MV-4-11 (cell line): ENCODE measurements at places on chromosomes 2 and 18.

DNA sequence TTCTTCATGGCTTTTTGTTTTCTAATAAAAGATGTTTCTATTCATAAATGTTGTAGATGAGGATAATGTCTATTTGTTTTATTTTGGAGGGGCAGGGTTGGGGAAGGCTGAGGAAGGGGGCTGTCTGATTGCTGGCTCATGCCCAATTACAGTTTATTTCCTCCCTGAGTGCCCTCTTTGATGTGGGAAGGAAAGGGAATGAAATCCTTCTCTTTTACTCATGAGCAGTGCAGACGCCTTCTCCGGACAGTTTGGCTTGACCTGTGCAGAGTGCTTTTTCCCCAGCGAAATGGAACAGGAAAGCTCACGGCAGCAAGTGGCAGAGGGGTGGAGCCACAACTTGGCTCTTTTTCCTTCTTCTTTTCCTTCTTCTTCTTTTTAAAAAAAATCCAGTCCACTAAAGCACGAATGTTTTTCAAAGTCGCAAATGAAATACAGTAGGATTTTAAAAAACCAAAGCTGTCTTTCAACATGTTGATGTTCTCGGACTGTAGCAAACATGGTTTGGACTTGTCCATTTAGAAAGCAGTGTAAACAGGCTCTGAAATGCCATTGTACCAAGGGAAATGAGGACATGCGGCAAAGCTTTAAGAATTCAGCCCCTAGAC is 34.5 kb downstream of the RAB31 start:
- DNase-seq: no peak

- peak; percentile 82 for DNase-seq
These were observed 90.2 kb downstream of the NCK2 start for GRCh38 chr2:105834931-105835330.

GRCh38 chr2:160533482-160533881 is 39.9 kb upstream of the RBMS1 start:
- no peak for DNase-seq

GRCh38 chr2:98036349-98037000 is 40.7 kb upstream of the TMEM131 start:
- no peak for DNase-seq

DNA sequence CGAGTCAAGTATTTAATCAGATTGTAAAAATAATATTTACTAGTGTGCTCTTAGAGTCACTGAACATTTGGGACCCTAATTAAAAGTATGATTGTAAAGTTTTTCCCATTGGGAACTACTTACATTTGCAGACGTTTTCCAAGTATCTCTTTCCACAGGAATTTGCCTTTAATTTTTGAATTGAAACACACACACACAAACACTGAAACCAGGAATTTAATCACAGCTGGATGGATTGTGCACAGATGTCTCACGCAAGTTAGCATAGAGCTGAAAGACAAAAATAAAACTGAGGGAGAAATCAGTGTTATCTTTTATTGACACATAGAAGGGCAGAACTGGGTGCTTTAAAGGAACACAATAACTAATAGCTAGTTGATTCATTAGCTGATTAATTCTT is 230.7 kb downstream of the RND3 start:
- no peak for DNase-seq

- DNase-seq: no peak
These were observed 56.2 kb downstream of the WDSUB1 start for GRCh38 chr2:159230145-159230877.

GRCh38 chr2:13481201-13481600 is 764.5 kb downstream of the TRIB2 start:
- DNase-seq: no peak

- no peak for DNase-seq
These were observed 193.3 kb upstream of the AGAP1 start for GRCh38 chr2:235300368-235301201.

DNA sequence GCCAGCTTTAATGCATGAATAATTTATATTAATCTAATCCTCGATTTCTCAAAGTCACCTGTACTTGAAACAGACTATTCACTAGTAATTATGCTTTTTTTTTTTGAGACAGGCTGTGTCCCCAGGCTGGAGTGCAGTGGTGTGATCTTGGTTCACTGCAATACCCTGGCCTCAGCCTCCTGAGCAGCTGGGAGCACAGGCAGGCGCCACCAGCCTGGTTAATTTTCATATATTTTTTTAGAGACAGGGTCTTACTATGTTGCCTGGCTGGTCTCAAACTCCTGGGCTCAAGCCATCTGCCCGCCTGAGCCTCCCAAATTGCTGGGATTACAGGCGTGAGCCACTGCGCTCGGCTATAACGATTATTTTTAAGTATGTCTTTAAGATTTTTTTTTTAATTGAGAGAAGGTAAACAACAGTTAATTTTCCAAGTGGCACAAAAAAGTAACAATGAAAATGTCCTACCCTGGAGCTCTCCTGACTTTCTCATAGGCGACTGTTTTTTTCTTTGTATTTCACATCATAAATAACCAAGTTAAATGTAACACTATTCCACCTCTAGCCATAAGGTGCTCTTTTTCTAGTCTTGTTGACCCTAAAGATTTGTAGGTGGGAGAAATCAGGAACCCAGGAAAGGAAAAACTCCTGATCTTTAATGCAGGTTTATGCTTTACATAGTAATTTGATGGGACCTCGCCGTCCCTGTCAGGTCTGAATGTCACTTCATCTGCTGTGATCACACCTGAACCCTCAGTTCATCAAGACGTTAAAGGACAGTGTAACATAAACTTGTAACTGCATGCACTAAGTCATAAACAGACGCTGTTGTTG is 1.3 kb upstream of the ANKRD12 start:
- no peak for DNase-seq

GRCh38 chr2:85344356-85344954 is 9.9 kb downstream of the RETSAT start:
- DNase-seq: no peak

DNA sequence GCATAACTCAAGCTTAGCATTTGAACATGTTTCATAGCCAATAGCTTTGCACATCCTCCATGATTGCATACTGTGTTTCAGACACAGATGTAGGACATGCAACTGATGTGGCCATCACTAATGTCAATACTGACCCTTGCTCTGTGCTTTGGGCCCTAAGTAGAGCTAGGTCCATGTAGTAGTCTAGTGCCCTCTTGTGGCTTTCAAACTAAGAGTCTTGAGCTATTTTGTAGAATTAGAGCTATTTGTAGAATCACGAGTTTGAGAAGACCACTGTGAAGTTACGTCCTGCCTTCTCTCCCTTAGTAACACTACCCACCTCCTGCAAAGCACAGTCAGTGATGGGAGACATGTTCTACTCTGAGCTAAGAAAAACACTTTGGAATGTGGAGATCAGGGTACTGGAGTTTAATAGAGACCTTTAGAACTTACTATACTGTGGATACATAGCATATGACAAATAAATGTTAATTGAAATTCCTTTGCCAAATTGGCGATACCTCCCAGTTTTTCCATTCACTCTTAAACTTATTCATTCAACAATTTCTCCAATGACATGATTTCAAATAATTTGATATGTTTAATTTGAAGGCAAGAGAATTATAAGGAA is 306.5 kb upstream of the TNP1 start:
- peak; percentile 61 for DNase-seq

GRCh38 chr2:201360256-201360655 is 3.1 kb upstream of the FLACC1 start:
- DNase-seq: no peak

DNA sequence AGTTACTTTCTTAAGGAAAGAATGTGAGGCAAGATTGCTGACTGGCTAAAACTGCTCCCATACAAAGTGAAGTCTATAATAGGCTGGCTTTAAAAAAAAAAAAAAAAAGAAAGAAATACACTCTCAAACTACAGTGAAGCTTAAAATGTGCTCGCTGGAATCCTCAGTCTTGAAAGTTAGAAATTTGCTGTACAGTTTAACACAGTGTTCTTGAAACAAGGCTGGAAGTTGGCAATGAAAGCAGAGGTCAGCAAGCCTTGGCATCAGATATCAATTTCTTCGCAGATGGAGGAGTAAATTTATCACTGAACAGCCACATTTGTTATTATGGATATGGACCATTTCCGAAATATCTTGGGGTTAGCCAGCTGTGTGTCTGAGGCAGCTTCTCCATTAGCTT is 392.9 kb downstream of the ZNF516 start:
- no peak for DNase-seq

DNA sequence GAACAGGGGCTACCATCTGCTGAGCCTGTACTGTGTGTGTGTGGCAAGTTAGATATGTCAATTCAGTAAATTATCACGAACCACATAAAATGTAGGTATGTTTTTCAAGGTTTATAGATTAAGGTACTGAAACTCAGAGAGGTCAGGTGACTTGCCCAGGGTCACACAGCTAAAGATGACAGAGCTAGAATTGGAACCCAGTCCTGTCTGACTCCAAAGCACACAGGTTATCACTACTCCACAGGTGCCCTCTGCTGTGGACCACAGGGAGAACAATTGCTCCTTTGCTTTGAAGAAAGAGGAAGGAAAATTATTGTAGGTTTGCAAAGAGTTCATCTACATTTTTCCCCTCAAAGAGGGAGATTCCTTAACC is 229.7 kb upstream of the AGAP1 start:
- no peak for DNase-seq

DNA sequence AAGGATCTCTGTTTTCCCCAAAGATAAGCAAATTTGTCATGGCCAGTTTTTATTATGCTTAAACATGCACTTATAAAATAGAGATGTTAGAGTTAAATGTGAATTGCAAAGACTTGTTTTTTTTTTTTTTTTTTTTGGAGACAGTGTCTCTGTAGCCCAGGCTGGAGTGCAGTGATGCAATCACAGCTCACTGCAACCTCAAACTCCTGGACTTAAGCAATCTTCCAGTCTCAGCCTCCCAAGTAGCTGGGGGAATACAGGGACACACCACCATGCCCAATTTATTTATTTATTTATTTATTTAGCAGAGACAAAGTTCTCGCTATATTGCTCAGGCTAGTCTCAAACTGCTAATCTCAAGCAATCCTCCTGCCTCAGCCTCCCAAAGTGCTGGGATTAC is 15.1 kb downstream of the PHOSPHO2 start:
- no peak for DNase-seq

DNA sequence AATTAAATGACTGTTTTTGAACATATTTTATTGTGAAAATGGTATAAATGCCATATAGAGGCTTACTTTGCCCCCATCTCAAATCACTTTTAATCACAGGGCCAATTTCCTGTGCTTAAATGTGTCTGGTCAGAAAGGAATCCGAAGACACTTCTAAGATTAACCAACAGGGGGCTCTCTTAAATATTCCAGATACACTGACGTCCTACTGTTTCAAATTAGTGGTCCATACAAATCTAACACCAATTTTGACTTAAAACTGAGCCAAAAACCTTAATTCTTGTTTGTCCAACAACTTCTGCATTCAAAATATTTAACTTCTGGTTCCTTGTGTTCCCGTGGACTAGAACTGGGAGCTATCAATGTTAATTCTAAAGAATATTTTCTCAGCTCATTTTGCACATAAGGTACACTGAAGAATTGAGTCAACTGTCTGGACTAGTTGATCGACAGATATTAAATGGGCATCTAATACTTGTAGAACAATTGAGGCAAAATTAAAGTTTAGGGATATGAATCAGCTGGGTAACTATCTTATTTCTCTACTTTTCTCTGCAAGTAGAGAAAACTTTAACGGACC is 557.5 kb downstream of the ARHGAP15 start:
- DNase-seq: peak; percentile 25

DNA sequence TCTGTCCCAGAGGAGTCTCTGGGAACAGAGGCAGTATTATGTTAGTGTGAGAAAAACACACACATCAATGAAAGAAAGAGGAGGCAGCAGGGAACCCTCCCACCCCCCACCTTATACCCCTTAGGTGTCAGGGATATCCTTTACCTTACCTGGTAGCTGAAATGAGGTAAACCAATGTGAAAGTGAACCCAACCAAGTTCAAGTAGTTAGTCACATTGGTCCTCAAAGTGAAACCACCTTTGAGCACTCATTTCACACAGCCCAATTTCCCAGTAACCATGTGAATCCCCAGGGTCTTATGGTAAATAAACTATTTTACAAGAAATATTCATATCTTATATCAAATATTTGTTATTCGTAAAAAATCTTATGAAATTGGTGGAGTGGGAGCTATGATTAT is 377.8 kb downstream of the LRATD1 start:
- DNase-seq: no peak

GRCh38 chr2:172131713-172132555 is 29.2 kb upstream of the DLX2 start:
- DNase-seq: no peak

DNA sequence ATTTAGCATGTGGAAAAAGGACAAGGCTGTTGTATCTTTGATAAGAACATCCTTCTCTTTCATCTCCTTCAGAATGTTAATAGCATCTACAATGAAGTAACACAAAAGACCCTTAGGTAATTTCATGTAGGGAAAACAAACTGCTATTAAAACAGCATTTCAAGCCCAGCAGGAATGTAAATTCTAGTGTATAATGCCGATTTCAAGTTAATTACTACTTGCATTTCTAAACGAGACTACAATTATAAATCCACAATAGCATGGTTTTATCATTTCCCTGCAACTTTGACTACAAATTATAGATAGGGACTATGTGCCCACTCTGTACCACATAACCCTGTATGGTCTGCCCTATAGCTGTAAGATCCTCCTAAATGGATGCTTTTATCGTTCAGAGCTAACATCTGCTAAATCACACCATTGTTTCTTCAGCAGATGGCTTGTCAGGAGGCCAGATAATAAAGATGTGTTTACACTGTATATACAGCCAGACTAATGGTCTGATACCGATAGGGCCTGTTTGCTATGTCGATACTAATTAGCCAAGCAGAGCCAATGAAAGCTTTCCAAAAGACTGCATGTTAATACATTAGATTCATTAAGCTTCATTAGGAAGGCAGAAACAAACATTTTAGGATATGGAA is 51.9 kb downstream of the LRPPRC start:
- DNase-seq: no peak

DNA sequence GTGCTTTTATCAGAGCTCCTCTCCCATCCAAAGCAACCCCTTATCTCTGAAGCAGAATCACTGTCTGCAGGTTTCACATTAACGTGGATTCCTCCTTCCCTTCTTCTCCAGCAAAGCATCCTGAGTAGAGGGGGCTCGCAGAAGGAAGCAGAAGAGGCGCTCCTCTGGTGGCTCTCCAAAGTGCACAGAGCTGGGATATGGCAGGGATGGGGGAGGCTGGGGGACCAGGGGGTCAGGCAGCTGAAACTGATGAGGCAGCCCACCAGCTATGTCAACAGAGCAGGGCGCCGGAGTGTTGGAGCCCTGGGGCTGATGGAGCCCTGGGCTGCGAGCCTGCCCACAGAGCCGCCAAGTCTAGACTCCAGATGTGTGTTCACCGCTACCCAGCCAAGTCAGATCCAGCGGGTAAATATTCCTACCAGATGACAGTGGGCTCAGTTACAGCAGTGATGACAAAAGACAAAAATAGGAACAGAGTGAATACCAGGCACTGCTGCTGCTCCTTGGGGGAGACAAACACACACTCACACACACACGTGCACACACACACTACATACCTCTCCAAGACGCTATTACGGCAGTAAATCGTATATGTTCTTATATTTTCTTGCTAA is 678.3 kb upstream of the ID2 start:
- peak; percentile 19 for DNase-seq

GRCh38 chr18:45658756-45659155 is 43.5 kb downstream of the SLC14A2 start:
- DNase-seq: no peak
